ENCODE measurements at places on chromosomes 13 and 19.

- no peak for DNase-seq
These were observed 40.4 kb downstream of the CRTC1 start for GRCh38 chr19:18723871-18724377.

- no peak for DNase-seq
These were observed 25.6 kb downstream of the URI1 start for GRCh38 chr19:29967623-29968022.

- DNase-seq = no peak
These were observed 66.7 kb downstream of the FOXO1 start for GRCh38 chr13:40599747-40600146.

- DNase-seq = no peak
These were observed 22.2 kb downstream of the NFIX start for GRCh38 chr19:13017306-13018034.
